Stimulated activated CD4-positive, alpha-beta T cell treated with anti-CD3 and anti-CD28 coated beads, TNF-alpha, amount 100 ng/mL, for 24 hours (primary cell): ENCODE measurements at places on chromosomes 7 and 10.

DNA sequence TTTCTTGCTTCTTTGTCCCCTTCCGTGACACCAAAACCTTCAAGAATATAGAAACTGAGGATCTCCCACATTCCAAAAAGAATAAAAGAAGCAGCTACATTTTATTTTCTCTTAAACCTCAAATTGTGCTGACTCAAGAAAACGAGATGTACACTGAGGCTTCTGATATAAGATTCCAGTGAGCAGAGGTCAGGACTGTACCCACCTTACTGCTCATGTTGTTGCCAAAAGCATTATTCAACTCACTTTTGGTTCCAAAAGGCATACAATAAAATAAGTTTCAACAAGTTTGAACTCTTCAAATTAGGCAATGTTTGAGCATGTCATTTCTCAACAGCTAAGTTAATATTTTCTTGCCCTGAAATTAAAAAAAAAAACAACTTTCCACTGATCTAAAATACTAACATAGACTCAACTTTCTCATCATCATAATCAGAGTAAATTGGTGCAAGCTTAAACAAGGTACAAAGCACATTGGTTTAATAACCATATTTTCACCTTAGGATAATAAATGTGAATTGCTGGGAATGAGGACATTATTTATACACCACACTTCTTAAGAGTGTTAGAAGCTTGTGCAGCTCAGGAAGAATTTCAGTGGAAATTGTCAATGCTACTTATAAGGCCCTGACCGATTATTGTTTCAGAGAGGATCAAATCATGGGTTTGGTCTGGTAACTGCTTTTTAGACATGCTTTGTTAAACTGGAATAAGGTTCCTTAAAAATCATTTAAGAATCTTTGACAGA lies 629.0 kb upstream of the IGFBP3 start:
- DNase-seq, result no peak

GRCh38 chr10:88926566-88927415 lies 25.8 kb downstream of the ACTA2 start:
- DNase-seq, result no peak

DNA sequence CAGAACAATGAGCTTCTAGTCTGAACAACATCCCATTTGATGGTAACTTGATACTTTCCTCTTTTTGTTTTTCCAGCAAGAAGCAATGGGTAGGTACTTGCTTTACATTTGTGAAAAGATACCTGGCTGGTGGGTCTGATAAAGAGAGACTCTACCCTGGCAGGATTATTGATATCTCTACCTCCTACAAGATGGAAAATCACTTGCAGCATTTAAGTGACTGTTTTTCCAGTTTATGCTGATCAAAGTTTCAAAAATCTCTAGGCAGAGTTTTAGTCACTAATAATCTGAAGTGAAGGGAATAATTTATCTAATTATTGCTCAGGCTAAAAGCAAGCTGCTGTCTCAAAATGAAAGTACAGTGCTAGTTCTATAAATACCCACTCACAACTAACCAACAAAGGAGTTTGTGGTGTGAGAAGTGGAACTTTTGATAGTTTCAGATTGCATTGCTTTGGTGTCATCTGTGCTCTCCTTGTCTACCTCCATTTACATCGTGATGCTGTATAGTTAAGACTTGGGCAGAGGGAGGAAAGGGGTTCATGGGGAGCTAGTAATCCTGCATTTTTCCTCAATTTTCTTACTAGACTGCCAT lies 86.0 kb upstream of the ANKRD1 start:
- DNase-seq, result no peak

DNA sequence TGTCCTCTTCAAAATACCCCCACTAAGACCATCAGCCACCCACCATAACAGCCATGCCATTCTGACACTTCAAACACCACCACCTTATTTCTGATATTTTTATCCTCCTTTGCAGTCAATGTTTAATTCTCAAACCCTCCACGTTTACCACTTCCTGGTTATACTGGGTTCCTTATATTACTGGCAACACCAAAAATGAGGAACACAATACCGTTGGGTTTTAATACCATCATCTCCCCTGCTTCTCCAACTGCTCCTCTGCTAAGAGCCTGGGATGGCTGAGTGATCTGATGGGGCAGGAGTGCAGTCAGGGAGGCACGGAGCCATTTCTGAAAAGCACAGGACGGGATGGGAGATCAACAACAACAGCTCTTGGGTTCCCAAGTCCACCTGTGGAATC lies 140.5 kb downstream of the CHCHD3 start:
- DNase-seq, result no peak

DNA sequence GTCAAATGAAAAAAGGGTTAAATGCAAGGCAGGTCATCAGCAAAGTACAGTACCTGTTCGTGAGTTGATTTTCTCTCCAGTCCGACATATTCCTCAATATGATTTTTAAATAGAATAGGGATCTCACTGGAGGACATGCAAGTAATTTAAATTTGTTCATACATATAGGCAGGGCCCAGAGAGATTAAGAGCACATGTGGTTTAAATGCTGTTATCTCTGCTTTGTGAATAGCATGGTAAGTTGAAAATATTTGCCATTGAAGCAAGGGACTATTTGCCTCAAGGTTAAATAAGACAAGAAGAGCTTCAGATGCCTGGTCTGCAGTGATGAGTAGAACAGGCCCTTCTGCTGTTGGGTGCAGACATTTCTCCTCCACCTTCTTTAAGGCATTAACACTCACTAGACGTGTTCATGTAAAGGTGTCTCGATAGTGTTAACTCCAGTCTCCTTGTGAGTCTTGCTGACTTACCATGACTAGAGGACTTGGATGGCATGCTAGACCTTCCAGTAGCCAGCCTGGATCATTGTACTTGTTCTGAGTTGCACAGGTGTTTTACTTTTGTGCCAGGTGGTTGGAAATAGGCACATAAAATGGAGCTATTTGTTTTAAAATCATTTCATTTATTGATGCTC lies 15.6 kb upstream of the AKR1C3 start:
- no peak for DNase-seq

DNA sequence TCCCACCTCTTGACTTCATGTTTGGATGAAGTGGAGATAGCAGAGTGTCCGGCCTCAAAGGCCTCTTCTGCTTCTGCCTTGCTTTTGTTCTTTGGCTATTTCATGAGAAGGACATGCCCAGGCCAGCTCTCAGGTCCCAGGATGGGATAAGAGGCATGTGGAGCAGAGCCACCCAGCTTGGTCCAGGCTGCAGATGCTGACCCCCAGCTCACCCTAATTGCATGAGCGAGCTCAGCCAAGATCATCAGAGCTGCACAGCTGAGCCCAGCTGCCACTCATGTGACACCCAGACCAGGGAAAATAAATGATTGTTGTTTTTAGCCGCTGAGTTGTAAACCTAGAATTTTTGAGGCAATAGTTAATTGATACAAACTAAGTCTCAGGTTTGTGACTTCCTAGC lies 230.0 kb downstream of the PHF14 start:
- DNase-seq, result no peak

DNA sequence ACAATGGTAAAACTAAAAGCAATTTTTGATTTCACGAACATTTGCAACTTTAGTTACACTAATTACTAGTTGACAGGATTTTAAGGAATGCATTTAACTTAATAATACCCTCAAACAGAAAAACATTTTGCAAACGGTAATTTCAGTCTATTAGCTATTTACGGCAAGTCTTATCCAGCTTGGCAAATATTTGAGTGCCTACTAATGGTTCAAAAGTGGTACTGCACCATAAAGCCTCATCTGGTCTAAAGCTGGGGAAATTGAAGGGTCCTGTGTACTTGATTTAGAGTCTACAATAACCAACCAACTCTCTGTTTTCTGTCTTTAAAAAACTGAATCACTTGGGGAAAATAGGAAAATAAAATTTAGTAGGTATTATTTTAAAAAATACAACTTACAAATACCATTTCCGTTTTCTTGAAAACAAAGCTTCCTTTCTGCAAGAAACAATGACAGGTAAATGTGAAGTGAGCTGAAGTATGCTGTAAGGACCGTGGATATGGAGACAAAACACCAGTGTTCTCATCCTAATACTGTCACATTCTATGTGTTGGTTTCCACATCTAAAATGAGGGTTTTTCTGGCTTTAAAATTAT lies 142.3 kb downstream of the VPS50 start:
- DNase-seq, result no peak
